Ovary (tissue), 10 donors: ENCODE measurements at places on chromosomes 11 and 22.

DNA sequence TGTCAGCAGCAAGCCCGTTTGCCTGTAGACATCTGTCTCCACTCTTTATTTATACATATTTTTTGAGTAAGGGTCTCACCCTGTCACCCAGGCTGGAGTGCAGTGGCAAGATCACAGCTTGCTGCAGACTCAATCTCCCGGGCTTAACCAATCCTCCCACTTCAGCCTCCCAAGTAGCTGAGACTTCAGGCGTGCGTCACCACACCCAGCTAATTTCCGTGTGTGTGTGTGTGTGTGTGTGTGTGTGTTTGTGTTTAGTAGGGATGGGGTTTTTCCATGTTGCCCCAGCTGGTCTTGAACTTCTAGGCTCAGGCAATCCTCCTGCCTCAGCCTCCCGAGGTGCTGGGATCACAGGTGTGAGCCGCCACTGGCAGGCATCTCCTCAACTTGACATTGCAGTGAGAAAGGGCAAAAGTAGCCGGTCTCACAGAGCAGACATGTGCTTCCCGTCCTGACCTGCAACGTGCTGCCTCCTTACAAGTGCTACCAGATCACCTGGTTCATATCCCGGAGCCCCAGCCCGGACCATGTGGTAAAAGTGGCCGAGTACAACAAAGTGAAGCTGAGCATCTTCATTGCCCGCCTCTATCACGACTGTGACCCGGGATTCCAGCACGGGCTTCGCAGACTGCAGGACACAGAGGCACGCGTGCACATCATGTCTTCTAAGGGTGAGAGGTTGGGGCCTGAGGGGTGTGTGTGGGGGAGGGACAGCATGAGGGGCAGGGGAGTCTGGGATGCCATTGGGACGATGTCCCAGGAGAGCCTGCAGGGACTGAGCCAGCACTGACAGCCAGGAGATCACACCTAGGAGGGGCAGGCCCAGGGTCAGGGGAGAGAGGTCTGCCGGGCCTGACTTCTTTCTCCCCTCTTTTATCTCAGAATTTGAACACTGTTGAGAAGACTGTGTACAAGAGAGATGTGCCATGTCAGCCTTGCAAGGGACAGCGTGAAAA, 5.6 kb upstream of the APOBEC3H start:
- DNase-seq, result no peak

GRCh38 chr11:82718307-82718706, 15.4 kb downstream of the FAM181B start:
- no peak for DNase-seq

GRCh38 chr11:86043765-86044503, 24.9 kb downstream of the PICALM start:
- no peak for DNase-seq

DNA sequence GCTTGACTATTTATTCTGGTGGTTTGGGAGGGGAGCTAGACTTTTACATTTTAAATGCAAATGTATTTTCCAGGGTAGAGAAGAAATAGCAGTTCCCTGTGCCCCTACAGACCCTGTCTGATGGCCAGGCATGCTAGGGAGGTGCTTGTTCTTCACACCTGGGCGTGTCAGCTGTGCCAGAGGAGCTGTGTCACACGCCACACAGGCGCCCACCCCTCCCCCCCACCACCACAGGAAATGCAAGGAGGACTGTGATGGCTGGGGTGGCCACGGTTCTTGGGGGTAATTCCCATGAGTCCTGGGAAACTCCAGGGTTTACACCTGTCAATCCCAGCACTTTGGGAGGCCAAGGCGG, 82.2 kb downstream of the FLI1 start:
- DNase-seq, result no peak

GRCh38 chr11:23377909-23378308, 517.6 kb upstream of the CCDC179 start:
- no peak for DNase-seq

- DNase-seq, result no peak
Measured at GRCh38 chr11:66950112-66950535, 8.1 kb downstream of the PC start.

GRCh38 chr22:42303396-42304323, 33.2 kb upstream of the TCF20 start:
- DNase-seq, result no peak

DNA sequence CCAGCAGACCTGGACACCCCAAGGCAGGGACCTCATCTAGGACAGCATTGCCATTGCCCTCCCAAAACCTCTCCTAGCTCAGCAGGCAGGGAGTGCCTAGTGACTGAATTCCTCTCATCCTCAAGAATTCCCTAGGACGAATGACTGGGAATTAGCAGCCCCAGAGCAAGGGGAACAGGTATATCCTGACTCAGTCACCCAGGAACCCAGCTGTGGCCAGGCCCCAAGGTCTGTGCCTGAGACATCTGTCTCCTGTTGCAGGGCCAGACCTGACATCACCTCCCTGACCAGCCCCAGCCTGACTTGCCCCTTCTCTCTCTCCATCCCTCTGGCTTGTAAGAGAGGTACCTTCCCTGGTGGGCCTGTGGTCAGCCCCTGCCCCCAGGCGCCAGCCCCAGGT, 39.0 kb upstream of the SUSD2 start:
- DNase-seq, result no peak

DNA sequence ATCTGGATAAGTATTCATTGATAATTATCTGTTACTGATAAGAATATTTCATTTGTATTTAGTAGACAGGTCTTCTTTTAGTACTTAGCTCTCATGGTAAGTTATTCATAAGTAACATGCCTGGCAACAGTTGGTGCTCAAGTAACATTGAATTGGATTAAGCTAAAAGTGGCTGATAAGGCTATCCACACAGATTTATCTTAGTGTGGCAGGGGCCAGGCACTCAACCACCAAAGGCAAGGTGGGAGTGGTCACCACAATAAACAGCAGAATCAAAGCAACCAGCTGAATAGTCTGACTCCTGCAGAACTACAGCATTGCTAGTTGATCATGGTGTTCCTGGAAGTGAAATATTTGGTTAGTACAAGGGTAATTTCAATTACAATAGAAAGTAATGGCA, 33.0 kb upstream of the NARS2 start:
- DNase-seq, result no peak

DNA sequence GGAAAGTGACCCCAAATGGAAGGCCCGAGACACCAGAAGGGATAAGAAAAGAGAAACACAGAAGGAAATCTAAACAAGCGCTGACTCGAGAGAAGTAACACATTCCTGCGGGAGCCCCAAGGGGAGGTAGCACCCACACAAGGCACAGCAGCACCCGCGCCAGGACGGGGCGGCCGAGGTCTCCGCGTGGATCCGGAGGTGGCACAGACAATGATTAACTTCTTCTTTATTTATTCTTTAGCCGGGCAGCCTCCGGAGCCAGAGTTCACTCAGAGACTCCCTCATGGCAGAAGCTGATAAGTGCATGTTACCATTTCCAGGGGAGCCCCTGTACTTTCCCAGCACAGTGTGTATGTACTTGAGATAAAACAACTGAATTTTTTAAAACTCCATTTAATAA, 5.1 kb downstream of the TOLLIP start:
- DNase-seq, result no peak

- DNase-seq, result no peak
Measured at GRCh38 chr11:131499199-131499598, 128.8 kb downstream of the NTM start.

DNA sequence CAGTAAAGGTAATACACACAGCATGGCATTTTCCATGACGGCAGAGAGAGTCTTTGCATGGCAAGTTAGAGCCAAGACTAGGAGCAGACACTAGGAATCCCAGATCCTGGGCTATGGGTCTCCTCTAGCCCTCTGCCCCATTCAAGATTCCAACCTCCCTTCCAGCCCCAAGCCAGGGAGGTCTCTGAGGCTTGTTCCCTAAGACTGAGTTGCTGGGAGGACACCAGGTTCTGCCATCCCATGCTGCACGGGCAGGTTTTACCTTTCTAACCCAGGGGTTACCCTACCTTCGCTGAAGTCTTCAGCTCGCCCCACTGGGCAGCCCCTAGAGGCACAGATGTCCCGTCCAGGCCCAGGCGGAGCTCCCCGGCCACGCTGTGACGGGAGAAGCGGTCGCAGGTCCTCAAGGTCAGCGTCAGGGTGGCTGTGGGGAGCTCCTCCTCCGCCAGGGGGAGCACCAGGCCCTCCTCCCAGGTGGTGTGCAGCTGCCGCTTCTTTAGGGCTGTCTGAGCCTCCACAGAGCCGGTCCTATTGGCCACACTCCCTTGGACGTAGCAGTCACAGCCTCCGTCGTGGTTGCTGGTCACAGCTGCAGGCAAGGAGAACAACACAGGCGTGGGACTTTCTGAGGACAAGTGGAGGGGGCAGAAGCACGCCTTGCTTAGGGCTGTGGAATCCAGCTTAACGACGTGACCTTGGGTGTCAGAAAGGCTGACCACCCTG, 33.8 kb downstream of the SYT13 start:
- DNase-seq, result no peak

DNA sequence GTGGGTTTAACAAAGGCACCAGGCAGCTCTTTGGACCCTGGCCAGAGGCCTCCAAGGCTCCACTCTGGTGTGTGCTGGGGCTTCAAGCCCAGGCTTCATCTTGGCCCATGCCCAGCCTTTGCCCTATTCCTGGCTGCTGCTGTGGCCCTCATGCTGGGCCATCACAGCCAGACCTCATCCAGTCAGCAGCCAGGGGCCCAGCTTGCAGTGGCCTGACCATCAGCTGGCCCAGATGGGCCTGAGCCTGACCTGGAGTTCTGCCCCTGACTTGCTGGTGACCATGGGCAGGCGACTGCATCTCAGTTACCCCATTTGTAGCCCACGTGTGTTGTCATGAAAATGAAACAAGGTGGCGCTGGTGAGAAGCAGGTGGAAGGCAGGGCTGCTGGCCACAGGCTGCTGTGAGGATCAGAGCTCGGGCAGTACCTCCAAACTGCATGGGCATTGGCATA, 76.1 kb downstream of the MED15 start:
- no peak for DNase-seq

DNA sequence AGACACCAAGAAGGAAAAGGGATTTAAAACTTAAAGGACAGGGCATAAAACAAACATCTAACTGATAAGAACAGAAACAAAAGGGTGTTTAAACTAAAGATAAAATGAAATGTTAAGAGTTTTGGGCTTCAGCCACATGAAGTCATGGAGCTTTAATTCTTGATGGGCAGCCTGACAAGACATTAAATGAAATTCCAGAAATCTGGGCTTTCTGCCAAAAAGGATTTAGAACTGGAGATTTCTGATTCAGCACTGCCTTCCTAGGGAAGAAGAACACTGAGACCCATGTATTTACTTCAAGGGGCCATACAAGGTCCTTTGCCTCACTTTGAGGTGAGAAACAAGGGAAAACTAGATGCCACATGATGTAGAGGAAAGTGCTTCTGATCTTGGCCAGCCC, 355.9 kb upstream of the RAG2 start:
- no peak for DNase-seq

DNA sequence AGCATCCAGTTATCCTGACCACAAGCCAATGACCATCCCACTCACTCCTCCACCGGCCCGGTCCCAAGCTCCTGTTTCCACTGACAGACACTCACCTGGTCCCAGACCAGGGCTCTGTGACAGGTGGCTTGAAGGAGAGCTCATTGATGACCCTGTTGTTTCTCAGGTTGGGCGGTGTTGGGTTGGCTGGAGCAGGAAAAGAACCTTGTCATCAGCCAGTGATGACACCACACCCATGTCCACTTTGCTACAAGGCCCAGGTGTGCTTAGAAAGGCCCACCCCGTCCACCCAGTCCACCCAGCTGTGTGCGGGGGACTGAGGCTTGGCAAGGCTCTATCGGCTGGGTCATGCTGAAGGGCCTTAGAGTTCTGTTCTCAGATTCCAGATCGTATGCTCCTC, 42.9 kb downstream of the GAB4 start:
- DNase-seq, result no peak

- DNase-seq, result no peak
Measured at GRCh38 chr11:130442737-130443136, 5.7 kb upstream of the ADAMTS15 start.

DNA sequence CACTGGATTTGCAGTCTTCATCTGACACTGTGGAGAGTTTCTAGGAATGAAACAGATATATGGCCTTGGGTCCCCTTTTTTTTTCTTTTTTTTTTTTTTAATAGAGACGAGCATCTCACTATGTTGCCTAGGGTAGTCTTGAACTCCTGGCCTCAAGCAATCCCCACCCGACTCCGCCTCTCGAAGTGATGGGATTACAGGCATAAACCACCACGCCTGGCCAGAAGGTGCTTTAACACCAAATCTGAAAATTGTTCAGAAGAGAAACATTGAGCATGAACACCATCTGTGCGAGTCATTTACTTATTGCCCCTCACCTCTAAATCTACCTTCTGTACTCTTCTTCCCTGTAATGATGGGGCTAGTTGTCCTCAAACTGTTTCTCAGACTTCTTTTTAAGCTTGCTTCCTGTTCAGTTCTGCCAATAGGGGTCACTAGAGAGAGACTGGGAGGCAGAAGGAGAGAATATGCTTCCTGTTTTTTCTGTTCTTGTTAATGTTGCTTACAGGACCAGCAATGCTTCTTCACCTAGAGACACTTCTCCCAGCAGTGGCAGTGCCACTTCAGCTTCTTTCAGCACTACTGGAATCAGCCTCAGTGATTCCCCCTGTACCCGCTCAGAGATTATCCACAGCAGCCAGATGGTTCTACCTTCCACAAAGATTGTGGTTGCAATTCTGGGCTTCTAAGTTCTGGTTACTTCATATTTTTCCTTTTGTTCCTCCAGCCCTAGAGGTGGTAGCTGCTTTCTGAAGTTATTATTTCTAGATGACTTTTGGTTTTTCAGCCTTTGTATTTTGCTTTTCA, 20.8 kb upstream of the ZBED5 start:
- DNase-seq, result no peak

- no peak for DNase-seq
Measured at GRCh38 chr11:74307434-74307833, 4.0 kb downstream of the P4HA3 start.

- DNase-seq, result no peak
Measured at GRCh38 chr22:46596819-46597218, 23.4 kb upstream of the GRAMD4 start.

- DNase-seq, result no peak
Measured at GRCh38 chr22:50105208-50106100, 15.6 kb downstream of the MOV10L1 start.

GRCh38 chr22:23223569-23224317, 43.4 kb downstream of the BCR start:
- DNase-seq, result no peak

GRCh38 chr11:93838967-93839366, 11.5 kb downstream of the VSTM5 start:
- DNase-seq, result no peak

- DNase-seq, result no peak
Measured at GRCh38 chr11:12403997-12404350, 26.6 kb downstream of the PARVA start.

GRCh38 chr11:27239305-27239942, 123.6 kb downstream of the CCDC34 start:
- DNase-seq, result no peak
